ENCODE measurements at places on chromosomes 16 and 17. TPM values are rescaled to one million over a fixed set of nuclear protein-coding genes. Genes with fewer than 3 reads are reported as not detected.

DNAH9 gene
- total RNA-seq: 0.15 TPM

CD300LB gene
- 5.5 TPM for total RNA-seq

- DNase-seq: peak; percentile 39
Observed at GRCh38 chr17:31412511-31412910, 21.0 kb downstream of the RAB11FIP4 start.

DNA sequence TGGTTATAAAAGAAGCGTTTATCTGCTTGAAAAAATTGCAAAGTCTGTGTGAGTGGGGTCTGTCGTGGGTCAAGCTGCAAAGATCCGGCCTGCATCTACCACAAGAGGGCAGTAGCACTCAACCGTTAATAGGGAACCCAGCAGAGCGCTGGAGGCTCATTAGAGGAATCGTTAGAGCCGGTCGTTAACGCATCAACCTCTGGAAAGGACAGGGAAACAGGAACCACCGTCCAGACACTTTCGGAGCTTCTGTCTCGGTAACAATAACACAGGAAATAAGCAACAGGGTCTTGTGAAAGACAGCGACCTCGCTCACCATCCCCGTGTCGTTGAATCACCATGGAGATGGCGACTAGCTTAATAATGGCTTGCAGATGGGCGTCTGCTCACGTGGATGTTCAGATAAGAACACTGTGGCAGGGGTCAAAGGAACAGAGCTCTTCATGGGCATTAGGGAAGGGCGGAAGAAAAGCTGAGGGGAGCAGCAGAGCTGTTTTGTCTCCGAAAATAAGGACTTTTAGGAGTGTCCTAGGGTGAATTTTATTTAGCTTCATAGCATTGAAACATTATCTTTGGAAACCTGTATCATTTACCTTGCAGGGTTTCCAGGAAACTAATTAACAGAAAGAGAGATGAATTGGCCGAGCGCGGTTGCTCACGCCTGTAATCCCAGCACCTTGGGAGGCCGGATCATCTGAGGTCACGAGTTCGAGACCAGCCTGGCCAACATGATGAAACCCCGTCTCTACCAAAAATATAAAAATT lies 11.9 kb upstream of the NSRP1 start:
- peak; percentile 88 for DNase-seq

DNA sequence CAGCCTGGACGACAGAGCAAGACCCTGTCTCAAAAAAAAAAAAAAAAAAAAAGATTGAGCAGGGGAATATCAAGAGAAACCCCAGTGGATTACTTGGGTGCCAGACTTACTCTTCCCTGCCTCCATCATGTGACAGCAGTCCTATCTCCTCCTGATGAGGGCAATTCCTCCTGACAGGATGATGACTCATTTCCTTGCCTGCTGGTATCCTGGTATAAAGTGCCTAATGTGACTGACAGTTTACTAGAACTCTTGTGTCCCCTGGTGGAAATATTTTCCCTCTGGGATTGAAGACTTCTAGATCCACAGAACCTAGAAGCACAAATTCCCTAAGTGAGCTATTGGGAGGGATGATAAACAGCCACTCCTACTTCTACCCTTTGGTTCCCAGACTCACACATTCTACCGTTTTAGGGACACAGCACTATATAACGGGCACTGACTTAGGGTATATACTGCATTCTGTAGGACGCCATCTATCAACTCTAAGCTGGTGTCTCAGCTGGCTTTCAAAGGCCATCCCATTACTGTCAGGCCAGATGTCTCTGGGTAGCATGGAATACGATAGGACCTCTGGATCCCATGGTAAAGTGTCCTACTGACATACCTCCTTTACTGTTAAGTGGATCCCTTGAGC lies 114.6 kb upstream of the MED13 start:
- no peak for DNase-seq

PROCA1 gene
- total RNA-seq: 5.9 TPM

Data from spleen (tissue), 13 donors.